Ovary (tissue), 10 donors: ENCODE measurements at places on chromosomes 3 and 15. TPM values are rescaled to one million over a fixed set of nuclear protein-coding genes. Genes with fewer than 3 reads are reported as not detected.

- DNase-seq: no peak
Measured at GRCh38 chr3:10683106-10683505, 132.9 kb upstream of the SLC6A11 start.

DNA sequence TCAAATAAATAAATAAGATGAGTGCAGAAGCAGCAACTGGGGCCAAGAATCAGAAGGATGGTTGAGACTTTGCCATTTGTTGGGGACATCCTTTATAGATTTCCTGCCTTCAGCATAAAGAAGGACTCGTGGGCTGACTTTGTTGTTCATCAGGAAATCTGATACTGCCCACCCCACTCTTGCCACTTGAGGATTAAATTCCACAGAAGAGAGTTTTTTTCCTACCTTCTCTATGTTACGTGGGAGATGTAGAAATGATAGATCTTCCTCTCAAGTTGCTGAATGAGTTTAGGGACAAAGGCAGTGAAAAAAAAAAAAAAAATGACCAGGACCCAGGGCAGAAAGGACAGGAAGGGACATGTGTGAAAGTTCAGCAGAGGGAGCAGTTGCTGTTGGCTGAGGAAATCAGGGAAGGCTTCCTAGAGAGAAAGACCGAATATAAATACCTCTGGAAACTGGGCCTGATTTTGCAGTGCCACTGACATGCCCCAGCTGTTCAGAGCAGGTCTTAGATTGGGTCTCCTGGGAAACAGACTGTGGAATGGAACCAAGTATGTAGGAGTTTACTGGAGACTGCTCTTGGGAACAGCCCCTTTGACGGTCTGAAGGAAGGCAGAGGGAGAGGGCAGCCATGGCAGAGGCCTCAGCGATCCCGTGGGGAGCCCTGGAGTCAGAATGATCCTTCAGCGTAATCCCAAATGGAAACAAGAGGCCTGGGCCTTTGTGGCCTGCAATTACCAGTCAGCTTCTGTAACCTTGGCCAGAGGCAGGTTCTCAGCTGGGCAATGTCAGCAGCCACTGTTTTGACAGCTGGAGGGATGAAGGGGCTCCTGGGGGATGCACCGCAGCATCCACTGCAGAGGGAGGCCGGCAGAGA lies 50.9 kb downstream of the C3orf20 start:
- peak; percentile 79 for DNase-seq

DNA sequence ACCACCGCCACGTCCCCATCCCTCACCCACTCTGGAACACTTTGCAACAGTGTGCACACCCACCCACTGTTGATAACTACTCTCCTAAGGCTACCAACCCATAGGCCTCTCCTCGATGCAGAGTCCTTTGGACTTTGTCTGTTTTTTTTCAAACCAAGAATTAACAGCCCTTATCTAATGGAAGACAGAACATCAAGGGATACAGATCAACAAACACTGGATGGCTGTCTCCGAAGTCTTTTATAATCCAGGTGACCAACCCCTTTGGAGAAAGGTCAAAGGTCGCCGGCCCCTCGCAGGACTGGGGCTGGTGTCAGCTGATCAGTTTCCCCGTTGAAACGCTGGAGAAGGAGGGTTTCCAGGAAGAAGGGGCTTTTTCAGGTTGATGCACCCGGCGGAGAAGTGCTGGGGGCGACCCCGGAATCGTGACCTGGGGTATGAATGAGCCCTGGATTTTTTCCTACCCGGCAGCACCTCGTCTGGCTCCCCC lies 532 bp downstream of the B4GALT4 start:
- peak; percentile 48 for DNase-seq

DNA sequence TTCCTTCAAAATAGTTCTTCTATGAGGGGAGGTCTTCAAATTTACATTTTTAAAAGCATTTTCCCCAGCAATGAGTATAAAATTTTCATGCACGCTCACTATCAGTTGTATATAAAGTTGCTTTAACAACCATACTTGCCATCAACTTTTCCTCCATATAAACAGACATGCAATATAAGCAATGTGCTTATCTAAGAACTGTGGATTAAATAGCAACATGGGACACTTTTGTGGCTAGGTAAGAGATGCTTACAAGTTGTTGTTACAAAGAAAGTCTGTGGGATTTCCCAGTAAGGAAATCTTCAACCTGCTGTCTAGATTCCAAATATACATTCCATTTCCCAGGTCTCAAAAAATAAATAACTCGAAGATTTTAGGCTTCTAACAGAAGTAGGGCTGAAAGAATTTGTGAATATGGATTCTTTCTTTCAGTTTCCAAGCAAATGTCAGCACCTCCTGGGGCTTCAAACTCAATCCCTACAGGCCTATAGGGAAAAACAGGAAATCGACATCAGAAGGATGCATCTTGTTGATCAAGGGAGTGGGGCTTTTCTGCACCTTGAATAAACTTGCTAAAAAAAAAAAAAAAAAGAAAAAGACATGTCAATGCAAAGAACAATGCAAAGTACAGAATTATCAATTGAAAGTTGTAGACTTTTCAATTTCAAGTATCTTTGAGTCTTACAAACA lies 16.1 kb downstream of the TNIK start:
- DNase-seq: no peak

The RNF13 gene
- total RNA-seq: 61.1 TPM

GRCh38 chr3:56536735-56537134 lies 20.2 kb upstream of the CCDC66 start:
- no peak for DNase-seq
